ENCODE measurements at places on chromosomes 7 and 10.
A peak's percentile ranks its signal among the peaks of the same experiment; 100 is the strongest.

GRCh38 chr7:46244757-46245156, 323.7 kb upstream of the IGFBP3 start:
- no peak for DNase-seq

- DNase-seq: peak; percentile 56
Measured at GRCh38 chr10:11898372-11899066, 75.4 kb downstream of the PROSER2 start.

- no peak for DNase-seq
Measured at GRCh38 chr7:127798769-127799372, 146.9 kb downstream of the SND1 start.

DNA sequence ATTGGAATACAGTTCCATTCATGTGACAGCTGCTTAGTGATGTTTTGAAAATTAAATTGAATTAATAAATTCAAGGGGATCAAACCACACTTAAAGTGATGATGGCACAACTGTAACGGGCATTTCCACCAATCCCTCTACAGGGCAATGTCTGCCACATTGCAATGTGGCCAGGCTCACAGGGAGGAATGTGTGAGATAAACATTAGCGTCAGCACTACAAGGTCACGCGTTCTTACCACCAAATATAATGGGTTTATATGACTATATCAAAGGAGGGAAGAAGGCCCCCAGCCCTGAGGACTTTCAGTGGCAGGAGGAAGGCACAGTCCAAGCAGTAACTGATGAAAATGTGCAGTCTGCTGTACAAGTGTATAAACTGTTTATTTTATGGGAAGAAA, 31.1 kb upstream of the CELF2 start:
- no peak for DNase-seq

GRCh38 chr7:99786726-99787335, 2.8 kb upstream of the CYP3A4 start:
- no peak for DNase-seq

Measured in muscle of leg (tissue), 16 donors.